ENCODE measurements at places on chromosomes 2 and 18.

GRCh38 chr2:174218773-174219172 is 29.6 kb downstream of the OLA1 start:
- no peak for DNase-seq

GRCh38 chr2:129910446-129911362 is 68.8 kb upstream of the RAB6C start:
- DNase-seq: no peak

DNA sequence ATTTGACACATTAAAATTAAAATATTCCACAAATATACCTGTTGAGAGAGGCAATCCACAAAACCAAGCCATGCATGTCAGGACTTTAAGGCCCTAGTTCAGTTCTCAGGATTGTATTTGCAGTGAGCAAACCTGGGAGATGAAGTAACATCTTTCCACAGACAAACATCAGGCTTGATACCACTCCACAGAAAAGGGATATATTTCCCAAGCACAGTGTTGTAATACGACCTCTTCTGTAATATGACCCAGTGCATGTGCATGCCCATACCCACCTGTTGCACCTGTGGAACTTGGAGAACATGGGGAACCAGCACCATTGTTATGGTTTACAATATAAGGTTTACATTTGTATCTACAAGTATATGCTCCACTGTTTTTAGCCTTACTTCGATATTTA is 184.0 kb downstream of the PDE11A start:
- DNase-seq: no peak

GRCh38 chr2:59383473-59383872 is 1142.3 kb upstream of the FANCL start:
- DNase-seq: no peak

All from HS-27A (cell line).